Activated naive CD4-positive, alpha-beta T cell treated with anti-CD3 and anti-CD28 coated beads, Interleukin-2, amount 50 U/mL, for 16 hours (primary cell): ENCODE measurements at places on chromosomes 6 and 20.
A peak's percentile ranks its signal among the peaks of the same experiment; 100 is the strongest.

DNA sequence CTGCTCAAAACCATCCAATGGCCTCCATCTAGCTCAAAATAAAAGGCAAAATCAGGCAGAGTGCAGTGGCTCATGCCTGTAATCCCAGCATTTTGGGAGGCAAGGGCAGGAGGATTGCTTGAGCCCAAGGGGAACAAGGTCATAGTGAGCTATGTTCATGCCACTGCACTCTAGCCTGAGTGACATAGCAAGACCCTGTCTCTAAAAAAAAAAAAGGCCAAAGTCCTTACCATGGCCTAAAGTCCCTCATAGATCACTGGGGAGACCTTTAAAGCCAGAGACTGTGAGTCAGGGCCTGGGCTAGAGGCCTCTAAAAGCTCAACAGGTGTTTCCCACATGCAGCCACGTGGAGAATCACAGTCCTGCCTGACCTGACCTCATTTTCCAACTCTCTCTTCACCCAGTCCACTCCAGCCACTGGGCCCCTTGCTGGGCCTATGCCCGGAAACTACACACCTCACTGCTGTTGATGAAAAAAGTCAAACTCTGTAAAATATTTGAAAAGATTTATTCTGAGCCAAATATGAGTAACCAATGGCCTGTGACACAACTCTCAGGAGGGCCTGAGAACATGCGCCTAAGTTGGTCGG lies 28.2 kb upstream of the TAB2 start:
- DNase-seq: no peak

- DNase-seq: no peak
Measured at GRCh38 chr6:21527731-21528130, 65.8 kb upstream of the SOX4 start.

DNA sequence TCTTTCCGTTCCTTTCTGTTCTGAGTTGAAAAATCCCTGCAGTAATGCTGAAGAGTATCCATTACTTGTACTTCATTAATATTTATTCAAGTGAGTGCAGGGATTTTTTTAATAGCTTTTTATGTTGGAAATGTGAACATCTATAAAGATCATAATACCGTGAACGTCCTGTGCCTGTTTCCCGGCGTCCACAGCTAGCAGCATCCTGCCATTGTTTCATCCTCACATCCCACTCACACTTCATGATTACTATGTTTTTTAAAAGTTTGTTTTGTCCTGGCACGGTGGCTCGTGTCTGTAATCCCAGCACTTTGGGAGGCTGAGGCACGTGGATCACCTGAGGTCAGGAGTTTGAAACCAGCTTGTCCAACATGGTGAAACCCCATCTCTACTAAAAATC lies 54.3 kb downstream of the SASH1 start:
- no peak for DNase-seq

GRCh38 chr6:169881976-169882375 lies 130.6 kb downstream of the ERMARD start:
- DNase-seq: no peak

GRCh38 chr6:127464881-127465459 lies 5.8 kb upstream of the KIAA0408 start:
- peak; percentile 72 for DNase-seq

DNA sequence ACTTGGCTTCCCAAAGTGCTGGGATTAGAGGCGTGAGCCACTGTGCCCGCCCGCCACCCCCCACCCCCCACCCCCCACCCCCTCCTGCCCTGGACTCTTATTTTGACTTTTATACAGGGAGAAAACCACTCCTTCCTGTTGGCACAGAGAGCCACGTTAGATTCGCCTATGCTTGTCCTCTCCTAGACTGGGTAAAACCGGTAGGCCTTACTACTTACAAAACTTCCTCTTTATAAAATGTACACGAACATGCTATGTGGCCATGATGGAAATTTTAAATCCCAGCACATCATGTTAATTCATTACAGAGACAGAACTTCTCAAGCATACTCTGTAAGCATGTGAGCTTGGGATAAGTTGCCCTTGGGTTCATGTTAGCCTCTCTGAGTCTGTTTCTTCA lies 124.2 kb downstream of the SLC24A3 start:
- no peak for DNase-seq

GRCh38 chr6:96789871-96790270 lies 47.4 kb downstream of the GPR63 start:
- DNase-seq: no peak

DNA sequence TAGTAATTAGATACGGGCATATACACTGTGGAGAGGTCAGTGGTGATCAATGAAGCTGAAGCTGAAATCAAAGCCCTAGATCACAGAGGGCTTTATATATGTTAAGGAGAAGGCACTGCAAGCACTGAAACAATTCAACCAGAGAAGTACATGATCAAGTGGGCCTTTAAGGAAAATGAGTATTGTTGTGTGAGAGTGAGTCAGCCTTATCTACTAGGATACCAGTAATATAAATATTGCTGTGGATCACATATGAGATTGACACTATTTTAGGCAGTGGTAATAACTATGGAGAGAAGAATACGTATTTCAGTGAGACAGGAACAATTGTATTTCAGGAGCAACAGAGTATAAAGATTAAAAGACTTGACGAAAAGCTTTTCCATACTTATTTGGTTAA lies 1172.2 kb upstream of the GJE1 start:
- no peak for DNase-seq

DNA sequence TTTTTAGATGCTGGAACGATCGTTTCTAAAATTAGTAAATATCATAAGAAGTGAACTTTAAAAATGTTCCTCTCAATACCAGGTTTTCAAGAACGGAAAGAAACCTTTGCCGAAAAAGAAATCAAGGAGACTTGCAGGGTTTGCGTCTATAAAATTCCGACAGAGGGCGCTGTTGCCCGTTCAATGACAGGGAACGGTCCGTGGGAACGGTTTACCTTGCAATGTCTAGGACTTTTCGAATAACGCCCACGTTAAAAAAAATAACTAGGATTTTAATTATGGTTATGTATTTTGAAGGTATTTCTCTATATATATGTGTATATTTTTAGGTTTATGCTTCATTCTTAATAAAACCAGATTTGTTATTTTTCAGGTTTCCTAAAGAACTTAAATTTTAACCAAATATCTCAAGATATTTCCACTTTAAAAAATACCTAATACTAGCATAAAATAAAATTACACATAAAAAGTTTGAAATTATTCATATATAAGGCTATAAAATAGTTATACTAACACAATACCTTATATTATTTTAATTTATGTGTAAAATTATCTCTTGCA lies 2.5 kb upstream of the TFAP2B start:
- peak; percentile 40 for DNase-seq

- no peak for DNase-seq
Measured at GRCh38 chr6:51468704-51469103, 618.7 kb downstream of the PKHD1 start.

DNA sequence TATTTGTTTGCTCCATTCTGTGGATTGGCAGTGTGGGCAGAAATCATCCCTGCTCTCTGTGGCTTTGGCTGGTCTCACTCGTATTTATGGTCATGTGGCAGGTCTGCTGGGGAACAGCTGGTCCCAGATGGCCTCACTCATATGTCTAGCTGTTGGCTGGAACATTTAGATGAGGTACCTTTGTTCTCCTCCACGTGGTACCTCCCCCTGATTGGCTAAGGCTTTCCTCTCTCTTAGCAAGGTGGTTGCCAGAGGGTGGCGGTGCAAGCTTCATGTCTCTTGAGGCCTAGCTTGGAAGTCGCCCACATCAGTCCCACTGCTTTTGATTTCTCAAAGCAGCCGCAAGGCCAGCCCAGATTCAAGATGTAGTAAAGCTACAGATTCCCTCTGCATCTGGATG lies 348.5 kb upstream of the BTBD3 start:
- DNase-seq: no peak

DNA sequence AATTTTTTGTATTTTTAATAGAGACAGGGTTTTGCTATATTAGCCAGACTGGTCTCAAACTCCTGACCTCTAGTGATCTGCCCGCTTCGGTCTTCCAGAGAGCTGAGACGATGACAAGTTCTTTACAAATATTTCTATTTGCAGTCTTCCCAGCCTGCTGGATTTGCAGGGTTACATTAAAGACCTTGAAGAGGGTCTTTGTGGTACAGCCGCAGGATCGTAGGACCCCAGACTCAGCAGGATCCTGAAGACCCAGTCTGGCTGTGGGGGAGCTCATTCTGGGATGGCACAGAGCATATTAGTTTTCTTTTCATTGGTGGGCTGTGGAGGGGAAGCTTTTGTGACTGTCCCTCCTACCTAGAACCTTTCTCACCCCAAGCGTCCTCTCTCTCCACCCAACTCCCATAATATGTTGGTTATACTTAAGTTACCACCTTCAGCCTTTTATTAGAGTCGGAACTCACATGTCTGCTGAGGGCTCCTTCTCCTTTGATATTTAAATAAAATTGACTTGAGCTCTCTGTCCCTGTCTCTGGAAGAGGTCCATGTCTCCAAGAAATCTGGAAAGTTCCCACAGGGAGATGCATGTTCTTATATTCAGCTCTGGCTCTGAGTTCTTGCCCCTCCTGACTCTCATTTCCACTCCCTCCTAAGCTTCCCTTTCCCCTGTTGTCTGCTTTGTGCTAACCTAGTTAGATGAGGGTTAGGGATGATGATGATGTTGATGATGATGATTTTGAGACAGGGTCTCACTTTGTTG lies 72.0 kb downstream of the TIAM2 start:
- no peak for DNase-seq

DNA sequence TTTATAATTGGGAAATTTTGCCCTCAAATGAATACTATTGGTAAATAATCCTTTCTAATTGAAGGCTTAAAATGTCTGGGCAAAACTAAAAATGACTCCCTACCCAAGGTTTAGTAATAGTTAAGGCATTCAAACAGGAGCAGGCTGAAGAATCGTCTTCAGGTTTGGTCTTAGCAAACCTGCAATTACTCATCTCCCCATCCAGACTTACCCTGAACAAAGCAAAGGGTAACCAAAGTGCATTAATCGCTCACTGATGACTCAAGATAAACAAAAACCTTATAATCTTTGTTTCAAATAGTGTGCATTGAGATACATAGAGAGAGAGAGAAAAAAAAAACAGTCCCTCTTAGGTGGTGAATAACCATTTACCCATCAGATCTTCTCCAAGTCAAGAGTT lies 225.5 kb downstream of the BMP2 start:
- no peak for DNase-seq

DNA sequence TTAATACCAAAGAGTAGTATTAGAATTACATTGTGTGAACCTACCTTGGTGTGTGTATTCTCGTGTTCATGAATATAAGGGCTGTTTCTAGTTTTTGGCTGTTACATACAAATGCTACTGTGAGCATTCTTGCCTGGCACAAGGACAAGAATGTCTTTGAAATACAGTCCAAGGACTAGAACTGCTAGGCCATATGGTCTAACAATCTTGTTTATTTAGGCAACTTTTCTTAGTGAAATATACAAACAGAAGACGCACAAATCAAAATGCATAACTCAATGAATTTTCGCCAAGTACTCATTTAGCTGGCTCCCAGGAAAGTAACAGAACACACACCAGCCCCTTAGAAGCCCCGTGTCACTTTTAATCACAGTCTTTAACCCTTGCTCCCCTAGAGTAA lies 28.5 kb downstream of the KDM1B start:
- DNase-seq: no peak

GRCh38 chr6:140636908-140637402 lies 1262.5 kb upstream of the CITED2 start:
- no peak for DNase-seq

DNA sequence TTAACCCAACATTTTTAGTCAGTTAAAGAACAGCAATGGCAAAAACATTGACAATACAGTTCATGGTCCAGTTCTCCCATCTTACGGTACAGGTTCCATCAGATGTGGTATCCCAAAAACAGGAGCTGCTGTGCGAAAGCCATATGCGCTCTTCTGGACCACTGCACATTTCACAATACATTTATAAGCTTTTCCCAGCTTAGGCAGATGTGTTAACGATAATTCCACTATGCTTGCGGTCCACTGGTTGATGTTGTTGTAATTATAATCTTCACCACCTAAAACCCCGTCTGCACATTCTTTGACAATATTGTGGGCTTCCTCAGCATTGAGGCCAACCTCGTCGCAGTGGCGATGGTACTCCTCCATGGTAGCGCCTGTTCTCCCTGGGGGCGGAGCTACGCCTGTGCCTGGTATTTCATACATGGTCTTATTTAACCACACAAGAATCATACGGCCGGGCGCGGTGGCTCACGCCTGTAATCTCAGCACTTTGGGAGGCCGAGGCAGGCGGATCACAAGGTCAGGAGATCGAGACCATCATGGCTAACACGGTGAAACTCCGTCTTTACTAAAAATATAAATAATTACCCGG lies 52.0 kb downstream of the BFSP1 start:
- no peak for DNase-seq

DNA sequence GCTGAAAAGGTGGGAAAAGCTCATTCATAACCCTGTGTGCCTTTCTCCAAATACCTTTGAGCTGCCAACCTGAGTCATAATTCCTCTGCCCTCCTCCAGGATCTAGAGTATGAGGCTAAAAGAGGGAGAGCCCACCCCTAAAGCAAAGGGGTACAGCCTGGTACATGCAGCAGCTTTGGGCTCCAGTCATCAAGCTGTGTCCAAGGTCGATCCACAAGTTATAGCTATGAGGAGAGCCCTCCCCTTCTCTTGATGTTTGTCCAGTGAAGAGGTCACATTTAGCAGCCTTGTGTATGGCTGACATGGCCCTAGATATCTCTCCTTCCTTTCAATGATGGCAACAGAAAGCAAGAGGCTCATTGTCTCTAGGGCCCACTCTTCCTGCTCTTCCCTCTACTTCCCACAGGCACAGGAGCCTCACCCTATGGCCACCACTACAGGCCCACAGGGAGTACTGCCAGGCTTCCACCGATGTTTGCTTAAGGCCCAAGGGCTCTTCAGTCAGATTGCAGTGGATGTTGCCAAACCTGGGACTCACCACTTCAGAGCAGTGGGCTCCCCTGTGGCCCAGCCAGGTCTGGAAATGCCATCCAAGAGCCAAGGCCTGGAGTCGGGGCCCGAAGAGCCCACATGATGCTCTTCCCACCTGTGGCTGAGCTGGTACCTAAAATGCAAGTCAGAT lies 176.8 kb downstream of the CD83 start:
- DNase-seq: no peak

DNA sequence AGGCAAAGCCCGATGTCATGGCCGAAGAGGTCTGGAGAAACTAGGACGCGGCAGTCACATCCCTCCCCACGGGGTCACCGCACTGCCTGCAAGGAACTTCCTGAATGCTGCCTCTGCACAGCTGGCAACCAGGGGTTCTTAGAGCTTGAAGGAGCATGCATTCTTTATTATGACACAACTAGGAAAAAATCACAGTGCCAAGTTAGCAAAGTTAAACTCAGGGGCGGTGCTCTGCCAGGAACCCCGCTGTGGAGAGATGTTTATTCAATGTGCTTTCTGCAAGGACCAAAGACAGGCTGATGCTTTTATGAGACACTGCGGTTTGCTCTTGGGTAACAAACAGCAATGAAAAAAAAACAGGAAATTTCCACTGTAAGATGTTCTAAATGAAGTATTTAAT lies 287.3 kb upstream of the FOXQ1 start:
- DNase-seq: no peak

GRCh38 chr6:147717991-147718390 lies 209.5 kb downstream of the SAMD5 start:
- no peak for DNase-seq

DNA sequence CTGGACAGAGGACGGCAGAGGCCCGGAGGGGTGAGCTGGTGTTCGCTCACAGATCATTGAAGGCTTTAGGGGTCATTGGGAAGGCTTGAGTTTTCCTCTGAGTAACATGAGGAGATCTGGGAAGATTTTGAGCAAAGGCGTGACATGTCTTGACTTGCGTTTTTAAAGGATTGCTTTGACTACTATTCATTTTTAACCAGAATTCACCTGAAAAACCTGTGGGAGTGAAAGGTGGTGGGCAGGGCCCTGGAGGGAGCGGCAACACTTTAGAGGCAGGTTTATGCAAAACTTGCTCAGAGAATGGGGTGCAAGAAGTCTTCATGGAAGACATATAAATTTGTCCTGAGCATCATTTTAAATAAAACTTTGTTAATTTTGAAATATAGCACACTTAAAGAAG lies 72.2 kb upstream of the EEF1E1 start:
- no peak for DNase-seq
